ENCODE measurements at places on chromosomes 12 and 14.

DNA sequence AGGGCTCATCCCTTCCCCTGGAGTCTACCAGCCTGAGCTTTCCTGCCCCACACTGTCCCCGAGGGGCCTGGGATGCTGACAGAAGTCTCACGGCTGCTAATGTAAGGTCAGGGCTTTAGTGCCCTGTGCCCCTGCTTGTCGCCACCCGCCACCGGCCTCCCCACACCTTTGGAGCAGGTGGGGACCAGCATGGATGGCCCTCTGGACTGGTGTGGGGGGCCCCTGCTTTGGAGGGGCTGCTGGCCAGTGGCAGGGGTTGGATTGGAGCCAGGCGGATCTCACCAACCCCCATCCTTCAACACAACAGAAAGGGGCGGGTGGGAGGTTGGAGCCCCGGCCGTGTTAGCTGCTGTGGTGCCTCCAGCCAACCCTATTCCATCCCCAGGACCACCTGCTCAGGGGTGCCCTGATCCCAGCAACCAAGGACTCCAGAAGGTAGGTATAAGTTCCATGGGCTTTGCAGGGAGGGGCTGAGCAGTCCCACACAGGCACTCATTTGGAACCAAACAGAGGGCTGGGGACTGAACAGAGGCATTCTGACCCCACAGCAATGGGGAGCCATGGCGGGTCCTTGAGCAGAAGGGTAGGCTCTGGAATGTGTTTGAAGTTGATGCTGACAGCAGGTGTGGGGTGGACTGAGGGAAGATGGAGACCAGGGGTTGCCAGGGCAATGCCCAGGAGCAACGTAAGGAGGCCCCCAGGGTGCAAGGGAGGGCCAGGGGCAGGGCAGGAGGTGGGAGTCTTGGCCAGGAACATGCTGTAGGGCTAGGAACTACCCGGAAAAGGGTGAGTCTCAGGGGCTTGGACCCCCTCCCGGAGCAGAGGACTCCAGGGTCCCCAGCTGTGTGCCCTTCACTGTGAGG is 145.1 kb upstream of the C14orf180 start:
- DNase-seq = no peak

DNA sequence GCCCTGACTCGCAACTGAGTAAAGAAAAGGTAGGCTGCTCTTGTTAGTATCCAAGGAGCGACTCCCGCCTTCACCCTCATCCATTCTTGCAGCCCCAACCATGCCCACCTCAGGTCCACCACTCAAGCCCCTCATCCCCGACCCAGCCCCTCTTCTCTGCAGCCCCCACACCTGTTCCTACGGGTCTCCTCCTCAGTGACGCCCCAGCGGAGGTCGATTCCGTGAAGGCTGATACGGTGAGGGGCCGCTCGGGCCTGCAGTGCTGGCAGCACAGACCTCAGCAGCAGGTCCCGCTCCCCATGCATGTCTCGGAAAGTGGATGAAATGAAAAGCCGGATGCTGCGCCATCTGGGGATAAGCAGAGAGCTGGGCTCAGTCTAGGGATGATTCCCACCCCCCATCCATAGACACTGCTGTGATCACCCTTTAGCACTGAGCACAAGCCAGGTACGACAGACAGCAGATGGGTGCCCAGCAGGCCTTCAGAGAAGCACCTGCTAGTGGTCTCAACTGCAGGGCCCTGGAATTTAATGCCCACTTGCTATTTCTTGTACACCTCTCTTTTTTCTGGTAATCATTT is 26.9 kb downstream of the TEP1 start:
- DNase-seq = no peak

DNA sequence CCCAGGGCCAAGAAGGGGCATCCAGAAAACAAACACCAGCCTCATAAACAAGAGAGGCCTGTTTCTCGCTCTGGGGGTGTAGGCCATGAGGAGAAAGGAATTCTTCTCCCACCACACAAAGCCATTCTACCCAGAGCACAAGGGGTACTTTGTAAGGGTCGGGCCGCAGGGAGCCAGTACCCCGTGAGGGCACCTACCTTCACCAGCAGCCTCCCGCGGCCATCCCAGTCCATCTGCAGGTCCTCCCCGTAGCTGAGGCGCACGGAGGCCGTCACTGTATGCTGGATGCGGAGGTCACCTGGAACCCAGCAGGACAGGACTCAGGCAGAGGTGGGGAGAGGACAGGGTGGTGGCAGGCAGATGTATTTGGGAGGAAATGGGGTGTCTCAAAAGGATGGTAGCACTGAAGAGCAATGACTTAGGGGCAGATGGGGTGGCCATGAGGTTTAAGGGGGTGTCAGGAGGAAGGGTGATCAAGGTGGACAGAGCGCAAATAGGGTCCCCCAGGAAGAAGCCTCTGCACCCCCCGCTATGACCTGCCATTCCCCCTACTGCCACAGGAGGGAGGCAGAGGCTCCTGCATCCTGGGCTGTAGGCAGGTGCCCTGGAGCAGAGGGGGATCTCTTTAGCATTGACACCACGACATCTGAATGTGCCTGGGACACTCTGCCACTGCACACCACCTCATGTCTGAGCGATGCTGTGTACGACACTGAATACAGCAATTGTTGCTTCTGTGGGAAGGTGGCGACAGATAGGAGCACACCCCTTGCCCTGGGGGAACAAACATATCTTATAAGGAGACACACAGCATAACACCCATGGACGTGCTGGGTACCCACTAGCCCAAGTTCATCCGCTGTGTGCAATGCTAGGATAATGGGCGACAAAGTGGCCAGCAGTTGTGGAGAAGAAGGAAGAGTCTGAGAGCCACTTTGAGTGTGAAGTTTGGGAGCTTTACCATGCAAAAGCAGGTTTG is 61.4 kb downstream of the VWF start:
- DNase-seq = peak; percentile 23

- DNase-seq = peak; percentile 37
Observed at GRCh38 chr12:96241846-96242256, 47.7 kb downstream of the ELK3 start.

DNA sequence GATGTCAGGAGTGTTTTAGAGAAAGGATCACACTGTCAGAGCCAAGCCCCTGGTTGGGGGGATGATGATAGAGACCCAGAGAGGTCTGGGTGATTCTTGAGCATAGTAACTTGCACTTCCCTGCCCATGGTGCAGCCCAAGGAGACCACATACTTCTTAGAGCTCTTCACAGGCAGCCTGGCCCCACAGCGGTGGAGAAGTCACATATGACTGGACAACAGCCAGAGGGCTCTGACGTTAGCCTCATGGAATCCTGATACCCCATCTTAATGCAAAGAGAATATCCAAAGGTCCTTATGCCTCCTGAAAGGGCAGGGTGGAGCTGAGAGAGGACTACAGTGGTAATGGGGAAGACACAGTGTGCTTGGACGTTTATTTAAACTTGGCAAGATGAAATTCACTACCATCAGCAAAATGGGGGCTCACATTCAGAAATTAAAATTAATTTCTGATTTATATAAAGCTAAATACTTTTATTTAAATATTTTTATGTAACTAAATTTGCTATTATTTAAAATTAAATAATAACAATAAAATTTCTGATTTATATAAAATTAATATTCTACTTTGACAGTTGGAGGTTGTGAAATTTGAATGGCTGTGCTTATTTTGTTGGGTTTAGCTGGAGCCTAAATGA is 131.3 kb downstream of the KTN1 start:
- DNase-seq = no peak

- DNase-seq = no peak
Observed at GRCh38 chr12:98090731-98091130, 424.7 kb upstream of the TMPO start.
